Activated naive CD8-positive, alpha-beta T cell treated with anti-CD3 and anti-CD28 coated beads for 36 hours (primary cell): ENCODE measurements at places on chromosomes 11 and 22. TPM values are rescaled to one million over a fixed set of nuclear protein-coding genes. Genes with fewer than 3 reads are reported as not detected.

- peaks cover 7% of the 10 kb centered on the region for H3K27me3 ChIP-seq
- H3K36me3 ChIP-seq: no peaks in the 10 kb centered on the region
- no peaks in the 10 kb centered on the region for H3K4me1 ChIP-seq
- H3K27ac ChIP-seq: no peak overlapping the region
- no peak for DNase-seq
These were observed 26.3 kb downstream of the NLRP14 start for GRCh38 chr11:7046474-7047175.

- no peaks in the 10 kb centered on the region for H3K36me3 ChIP-seq
- peak; percentile 2 for DNase-seq
- H3K4me1 ChIP-seq: peaks cover 41% of the 10 kb centered on the region
These were observed 700 bp upstream of the DEPDC5 start for GRCh38 chr22:31753005-31753633.

- H3K36me3 ChIP-seq: no peaks in the 10 kb centered on the region
- no peak overlapping the region for H3K4me3 ChIP-seq
- H3K4me1 ChIP-seq: peaks cover 10% of the 10 kb centered on the region
- H3K27me3 ChIP-seq: no peaks in the 10 kb centered on the region
- no peak for DNase-seq
These were observed 88.5 kb downstream of the ZBTB16 start for GRCh38 chr11:114148013-114148382.

GRCh38 chr22:40193429-40194421 is 16.0 kb downstream of the TNRC6B start:
- peaks cover 59% of the 10 kb centered on the region for H3K4me1 ChIP-seq
- H3K36me3 ChIP-seq: peaks cover 8% of the 10 kb centered on the region
- H3K27ac ChIP-seq: peak overlapping the region; percentile 49
- H3K4me3 ChIP-seq: no peak overlapping the region

DNA sequence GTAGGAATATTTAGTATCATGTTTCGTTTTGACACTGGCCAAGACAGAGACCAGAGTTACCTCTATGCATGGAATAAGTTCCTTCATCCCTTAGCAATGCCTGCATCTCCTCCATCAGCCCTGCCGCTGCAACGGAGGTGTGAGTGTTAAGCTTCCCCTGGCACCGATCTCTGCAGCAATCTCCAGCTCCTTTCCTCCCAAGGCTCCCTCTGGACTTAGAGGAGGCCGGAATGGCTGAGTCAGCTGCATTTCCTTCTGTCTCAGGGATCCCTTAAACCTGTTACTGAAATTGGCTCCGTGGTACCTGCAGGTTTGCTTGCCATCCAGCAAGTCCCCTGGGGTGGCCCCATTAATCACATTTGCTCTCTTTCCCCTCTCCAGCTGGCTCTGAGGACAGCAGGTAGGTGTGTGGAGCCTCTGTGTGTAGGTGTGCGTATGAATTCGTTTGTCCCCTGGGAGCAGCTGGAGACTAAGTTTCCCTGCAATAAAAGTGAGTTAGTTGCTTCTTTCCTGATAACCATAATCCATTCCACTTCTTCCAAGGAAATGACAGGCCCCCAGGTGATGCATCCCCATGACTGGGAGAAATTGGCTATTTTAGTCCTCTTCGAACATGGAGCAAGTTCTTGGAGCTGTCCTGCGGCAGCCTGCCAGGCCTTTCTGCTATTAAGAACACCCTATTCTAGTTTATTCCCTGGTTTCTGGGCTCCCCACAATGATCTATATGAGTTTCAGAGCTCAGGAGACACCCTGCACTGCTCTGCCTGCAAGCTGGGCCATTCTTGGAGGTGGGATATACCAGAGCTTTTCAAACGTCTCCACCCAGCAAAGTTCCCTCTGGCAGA is 457.2 kb upstream of the CADM1 start:
- H3K36me3 ChIP-seq: no peaks in the 10 kb centered on the region
- no peaks in the 10 kb centered on the region for H3K4me1 ChIP-seq
- DNase-seq: no peak
- peaks cover 10% of the 10 kb centered on the region for H3K27me3 ChIP-seq
- no peak overlapping the region for H3K4me3 ChIP-seq
- no peak overlapping the region for H3K27ac ChIP-seq

- no peaks in the 10 kb centered on the region for H3K4me1 ChIP-seq
- H3K27me3 ChIP-seq: peaks cover 16% of the 10 kb centered on the region
- no peak overlapping the region for H3K4me3 ChIP-seq
These were observed 1091.3 kb downstream of the TBC1D22A start for GRCh38 chr22:47853750-47854149.

DNA sequence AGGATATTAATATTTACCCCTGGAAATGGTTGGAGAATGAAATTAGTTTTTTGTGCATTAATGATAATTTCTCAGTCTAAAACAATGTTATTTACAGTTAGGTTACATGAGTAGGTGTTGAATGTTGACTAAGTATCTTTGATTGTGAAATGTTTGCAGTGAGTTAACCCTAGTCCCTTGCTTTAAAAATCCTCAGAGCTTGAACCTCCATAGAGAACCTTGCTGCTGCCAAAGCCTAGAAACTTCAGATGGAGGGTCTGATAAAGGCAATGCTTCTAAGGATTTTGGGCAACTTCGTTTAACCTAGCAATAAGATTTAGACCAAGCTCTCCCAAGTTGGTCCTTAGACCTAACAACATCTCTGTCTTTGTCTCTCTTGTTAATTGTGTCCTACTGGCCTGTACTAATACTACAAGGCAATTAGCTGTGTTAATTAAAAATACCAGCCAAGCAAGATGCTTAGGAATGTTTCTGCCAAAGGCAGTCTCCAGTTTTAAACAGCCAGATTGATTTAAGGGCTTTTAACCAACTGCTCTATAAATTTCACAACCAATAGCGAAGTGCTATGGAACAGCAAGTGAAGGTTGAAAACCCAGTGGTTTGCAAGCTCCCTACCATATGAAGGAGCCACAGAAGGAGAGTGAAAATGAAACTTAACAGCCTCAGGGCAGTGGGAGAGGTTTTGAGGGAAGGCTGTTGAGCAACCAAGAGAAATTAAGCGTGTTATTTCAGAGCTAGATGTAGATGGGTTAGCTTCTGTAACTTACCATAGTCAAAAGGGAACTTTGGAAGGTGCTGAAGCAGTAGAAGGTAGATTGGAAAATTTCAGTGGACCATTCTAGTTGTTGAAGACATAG is 295.9 kb upstream of the ANO5 start:
- no peak overlapping the region for H3K27ac ChIP-seq
- no peaks in the 10 kb centered on the region for H3K36me3 ChIP-seq
- no peaks in the 10 kb centered on the region for H3K27me3 ChIP-seq
- H3K4me1 ChIP-seq: no peaks in the 10 kb centered on the region
- no peak for DNase-seq

ZNF195 gene
- 47.9 TPM for total RNA-seq

GALNT18 gene
- 10.0 TPM for total RNA-seq

OR2AG1 gene
- total RNA-seq: not detected

UBE4A gene
- 56.3 TPM for total RNA-seq
